ENCODE measurements at places on chromosomes 7 and 10.

DNA sequence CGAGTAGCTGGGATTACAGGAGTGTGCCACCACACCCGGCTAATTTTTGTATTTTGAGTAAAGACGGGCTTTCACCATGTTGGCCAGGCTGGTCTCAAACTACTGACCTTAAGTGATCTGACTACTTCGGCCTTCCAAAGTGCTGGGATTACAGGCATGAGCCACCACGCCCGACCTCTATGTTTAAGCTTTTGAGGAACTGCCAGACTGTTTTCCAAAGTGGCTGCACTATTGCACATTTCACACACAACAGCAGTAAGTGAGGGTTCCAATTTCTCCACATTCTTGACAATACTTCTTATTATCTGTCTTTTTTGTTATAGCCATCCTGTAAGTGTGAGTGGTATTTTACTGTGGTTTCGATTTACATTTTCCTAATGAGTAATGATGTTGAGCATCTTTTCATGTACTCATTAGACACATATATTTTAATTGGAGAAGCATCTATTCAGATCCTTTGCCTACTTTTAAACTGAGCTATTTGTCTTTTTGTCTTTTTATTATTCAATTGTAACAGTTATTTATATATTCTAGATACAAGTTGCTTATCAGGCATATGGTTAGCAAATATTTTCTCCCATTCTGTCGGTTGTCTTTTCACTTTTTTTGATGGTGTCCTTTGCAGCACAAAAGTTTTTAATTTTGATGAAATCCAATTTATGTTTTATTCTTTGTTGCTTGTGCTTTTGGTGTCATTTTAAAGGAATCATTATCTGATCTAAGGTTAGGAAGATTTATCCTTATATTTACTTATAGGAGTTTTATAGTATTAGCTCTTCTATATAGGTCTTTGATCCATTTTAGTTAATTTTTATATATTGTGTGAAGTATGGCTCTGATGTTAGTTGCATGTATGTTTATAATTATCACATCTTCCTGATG, 12.8 kb upstream of the IRF5 start:
- no peak for DNase-seq

DNA sequence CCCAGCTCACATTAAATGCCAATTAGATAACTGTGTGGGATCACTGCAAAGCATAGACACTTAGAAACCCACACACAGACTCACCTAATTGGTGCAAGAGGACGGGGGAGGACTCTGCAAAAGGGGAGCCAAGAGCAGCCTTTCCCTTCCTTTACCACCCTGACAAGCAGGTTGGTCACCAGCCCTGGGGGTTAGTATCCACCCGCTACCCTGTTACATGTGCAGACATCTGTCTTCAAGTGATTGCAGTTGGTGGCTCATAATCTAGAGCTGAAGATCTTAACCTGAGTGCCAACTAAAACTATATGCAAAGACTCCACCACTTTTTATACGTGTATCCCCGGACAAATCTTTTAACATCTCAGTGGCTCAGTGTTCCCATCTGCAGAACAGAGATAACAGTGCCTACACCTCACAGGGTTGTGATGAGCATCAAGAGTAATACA, 56.9 kb downstream of the SORBS1 start:
- DNase-seq: no peak

- no peak for DNase-seq
These were observed 59.1 kb downstream of the HGF start for GRCh38 chr7:81710751-81711150.

GRCh38 chr10:1048349-1048731, 579 bp downstream of the IDI1 start:
- no peak for DNase-seq

DNA sequence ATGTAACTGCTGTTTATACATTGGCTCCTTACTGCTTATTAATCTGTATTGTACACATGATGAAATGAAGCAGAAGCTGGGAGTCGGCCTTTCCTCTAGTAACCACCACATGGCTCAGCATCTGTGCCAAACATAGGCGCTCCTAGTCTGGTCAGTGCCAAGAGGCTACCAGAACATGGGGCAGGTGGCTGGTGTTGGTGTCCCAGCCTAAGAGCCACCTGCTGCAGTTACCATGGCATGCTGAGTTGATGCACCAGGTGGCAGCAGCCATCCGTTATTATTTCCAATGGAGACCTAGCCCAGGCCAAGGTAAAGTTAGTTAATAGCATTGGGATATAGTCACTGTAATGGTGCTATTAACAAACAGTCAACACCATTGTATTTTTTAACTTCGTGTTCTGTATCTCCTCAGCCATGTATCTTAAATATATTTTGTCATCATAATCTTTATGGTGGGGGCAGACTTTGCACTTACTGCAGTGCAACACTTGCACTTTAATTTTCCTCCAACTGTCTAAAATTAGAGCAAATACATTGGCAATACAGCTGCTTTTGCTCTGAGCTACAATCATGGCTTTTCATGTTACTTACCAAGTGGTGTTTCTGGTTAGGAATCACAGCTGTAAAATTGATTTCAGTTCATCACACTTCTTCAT, 33.1 kb downstream of the HBP1 start:
- peak; percentile 95 for DNase-seq

- DNase-seq: no peak
These were observed 537.6 kb downstream of the TCERG1L start for GRCh38 chr10:130773941-130774340.

DNA sequence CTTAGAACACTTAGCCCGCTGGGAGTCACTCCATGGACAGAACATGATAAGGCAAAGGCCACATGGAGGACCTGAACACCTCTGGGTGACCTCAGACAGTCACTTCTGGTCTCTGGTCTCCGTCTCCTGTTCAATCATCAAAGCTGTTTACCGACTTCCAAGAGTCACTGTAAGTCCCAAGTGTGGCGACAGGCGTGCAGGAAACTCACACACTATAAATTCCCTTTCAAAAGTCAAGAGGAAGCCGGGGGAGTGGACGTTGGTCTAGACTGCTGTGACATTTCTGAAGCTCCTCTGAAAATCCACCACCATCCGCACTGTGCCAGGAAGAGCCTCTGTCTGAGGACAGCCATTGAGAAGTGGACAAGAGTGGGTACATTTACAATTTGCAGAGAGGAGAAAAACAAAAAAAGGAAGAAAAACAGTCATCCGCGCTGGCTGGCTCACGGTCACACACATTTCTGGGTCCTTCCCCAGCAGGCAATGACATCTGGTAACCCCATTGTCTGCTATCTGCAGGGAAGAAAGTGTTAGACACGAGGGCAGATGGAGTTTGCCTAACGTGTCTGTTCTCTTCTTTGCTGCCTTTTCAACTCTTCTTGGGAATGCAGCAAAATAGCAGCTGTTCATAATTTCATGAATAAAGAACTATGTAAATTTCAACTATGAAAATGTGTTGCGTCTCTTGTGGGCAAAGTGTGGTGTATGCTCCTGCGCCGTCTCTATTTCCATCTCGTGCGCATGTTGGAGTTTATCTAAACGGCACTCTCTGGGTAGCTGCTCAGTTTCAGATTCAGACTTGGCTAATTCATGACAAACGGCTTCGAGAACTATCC, 32.9 kb upstream of the CUX1 start:
- no peak for DNase-seq

DNA sequence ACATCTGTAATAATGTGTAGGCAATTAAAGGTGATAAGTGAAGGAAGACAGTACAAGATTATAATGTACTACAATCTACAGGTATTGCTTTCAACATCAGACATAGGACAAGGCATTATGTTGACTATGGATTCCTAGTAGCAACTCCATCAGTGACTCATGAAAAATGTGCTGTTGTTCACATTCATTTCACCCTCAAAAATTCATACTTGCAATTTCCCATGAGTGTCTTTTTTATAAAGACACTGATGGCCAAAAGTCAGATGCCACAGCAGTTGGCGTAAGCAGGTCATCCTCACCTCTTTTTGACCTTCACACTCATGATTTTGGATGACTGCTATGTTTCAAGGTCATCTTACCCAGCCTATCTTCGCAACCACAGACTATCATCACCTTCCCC, 100.0 kb upstream of the AMPH start:
- DNase-seq: no peak

All from cerebellum (tissue), 4 donors.